Activated CD4-positive, alpha-beta T cell treated with anti-CD3 and anti-CD28 coated beads, Interleukin-2, amount 10 ng/mL, durations not matched to agents 7 days and 5 days (primary cell): ENCODE measurements at places on chromosomes 7 and 10. TPM values are rescaled to one million over a fixed set of nuclear protein-coding genes. Genes with fewer than 3 reads are reported as not detected.

GRCh38 chr7:5302577-5302976 lies 19.8 kb downstream of the SLC29A4 start:
- no peak overlapping the region for H3K27ac ChIP-seq
- no peak for DNase-seq
- H3K27me3 ChIP-seq, result no peaks in the 10 kb centered on the region
- H3K4me3 ChIP-seq, result no peak overlapping the region

DNA sequence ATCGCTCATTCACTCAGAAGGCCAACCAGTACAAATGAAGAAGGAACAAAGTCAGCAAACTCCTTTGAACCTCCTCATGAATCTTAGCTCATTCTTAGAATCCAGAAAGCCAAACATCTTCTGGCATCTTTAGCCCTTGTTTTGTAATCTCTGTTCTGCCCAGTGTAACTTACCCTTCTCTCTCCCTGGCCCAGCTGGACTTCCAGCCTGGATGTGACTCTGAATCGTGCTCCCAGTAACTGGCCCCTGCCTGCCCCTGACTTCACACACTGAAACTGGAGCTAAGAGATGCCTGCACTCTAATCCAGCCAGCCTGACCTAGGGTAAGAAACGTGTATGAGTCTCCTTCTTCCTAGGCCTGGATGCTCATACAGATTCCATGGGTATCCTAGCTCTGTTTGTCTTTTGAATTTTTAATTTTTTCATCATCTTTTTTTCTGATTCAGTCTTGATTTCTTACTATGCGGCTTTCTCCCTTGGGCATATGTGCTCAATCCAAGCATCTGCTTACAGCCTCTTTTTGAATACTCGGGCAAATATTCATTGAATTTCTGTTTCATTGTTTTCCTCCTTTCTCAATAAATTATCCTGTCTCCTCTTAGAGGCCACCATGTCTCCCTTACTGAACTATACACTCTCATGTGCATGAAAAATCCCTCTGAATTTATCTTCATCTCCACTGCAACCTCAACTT lies 845.6 kb upstream of the AUTS2 start:
- no peaks in the 10 kb centered on the region for H3K36me3 ChIP-seq
- H3K27me3 ChIP-seq, result no peaks in the 10 kb centered on the region
- no peak overlapping the region for H3K27ac ChIP-seq
- DNase-seq, result no peak

GRCh38 chr7:2980401-2981102 lies 63.1 kb downstream of the CARD11 start:
- peaks cover 84% of the 10 kb centered on the region for H3K4me1 ChIP-seq
- no peak for DNase-seq
- H3K27ac ChIP-seq, result peak overlapping the region; percentile 88
- no peaks in the 10 kb centered on the region for H3K27me3 ChIP-seq
- H3K4me3 ChIP-seq, result peak overlapping the region; percentile 50

STRA8 gene
- total RNA-seq, result not detected

DNA sequence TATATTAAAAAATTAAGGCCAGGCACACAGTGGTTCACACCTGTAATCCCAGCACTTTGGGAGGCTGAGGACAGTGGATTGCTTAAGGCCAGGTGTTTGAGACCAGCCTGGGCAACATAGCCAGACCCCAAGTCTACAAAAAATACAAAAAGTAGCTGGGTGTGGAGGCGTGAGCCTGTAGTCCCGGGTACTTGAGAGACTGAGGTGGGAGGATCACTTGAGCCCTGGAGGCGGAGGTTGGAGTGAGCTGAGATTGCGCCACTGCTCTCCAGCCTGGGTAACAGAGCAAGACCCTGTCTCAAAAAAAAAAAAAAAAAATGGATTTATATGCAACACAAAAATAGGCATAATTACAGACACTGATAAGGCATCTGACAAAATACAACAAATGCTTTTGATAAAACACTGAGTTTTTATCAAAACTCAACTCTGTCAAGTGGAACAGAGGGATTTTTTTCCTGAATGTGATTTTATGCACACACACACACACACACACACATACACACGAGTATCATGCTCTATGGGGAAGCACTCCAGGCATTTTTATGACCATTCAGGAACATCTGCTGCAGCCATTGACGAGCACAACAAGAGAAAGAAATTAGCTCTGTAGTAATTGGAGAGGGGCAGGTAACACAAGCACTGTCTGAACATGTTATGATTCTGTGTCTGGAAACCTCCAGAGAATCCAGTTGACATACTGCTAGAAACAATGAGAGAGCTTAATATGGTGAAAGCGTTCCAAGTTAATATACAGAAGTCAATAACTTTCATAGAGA lies 193.1 kb downstream of the WDR37 start:
- H3K27me3 ChIP-seq, result peaks cover 53% of the 10 kb centered on the region
- H3K27ac ChIP-seq, result no peak overlapping the region
- no peak for DNase-seq
- H3K4me1 ChIP-seq, result peaks cover 8% of the 10 kb centered on the region

CYP3A7 gene
- total RNA-seq, result not detected

DNA sequence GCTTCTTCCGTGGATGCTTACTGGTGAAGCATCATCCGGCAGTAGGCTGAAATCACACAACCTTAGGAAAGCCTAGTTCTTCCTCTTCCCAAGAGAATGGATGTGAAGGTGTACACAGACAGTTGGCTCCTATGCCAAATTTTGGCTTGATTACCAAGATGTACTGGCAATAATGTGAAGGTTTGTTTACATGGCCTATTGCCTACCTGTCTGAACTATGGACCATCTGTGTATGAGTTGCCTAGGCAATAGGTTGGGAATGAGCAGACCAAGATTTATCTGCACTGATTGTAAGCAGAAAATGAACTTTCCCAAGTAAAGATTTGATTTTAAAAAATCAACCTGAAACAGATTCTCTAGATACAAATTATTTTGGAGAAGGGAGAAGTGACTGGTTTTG lies 325.9 kb upstream of the SORCS1 start:
- no peaks in the 10 kb centered on the region for H3K4me1 ChIP-seq
- no peak for DNase-seq
- no peaks in the 10 kb centered on the region for H3K36me3 ChIP-seq
- no peaks in the 10 kb centered on the region for H3K27me3 ChIP-seq
- no peak overlapping the region for H3K27ac ChIP-seq
- H3K4me3 ChIP-seq, result no peak overlapping the region

DNA sequence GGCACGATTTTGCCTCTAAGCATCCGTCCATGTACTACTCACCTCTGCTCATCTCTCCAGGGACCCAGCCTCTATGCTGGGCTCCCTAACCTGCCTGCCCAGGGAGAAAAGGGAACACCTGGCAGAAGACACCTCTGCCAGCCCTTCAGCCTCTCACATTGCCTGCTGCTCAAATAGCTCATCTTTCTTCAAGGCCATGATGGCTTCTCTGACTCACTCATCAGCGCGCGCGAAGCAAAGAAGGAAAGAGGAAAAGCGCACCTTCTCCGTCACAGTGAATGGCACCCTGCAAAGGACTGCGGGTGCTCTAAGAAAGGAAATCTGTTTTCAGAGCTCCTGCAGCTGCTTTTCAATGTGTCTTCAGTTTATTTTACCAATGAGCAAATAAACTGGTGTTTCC lies 174.0 kb downstream of the PRKAG2 start:
- H3K4me1 ChIP-seq, result peaks cover 3% of the 10 kb centered on the region
- no peaks in the 10 kb centered on the region for H3K27me3 ChIP-seq
- H3K27ac ChIP-seq, result no peak overlapping the region
- no peaks in the 10 kb centered on the region for H3K36me3 ChIP-seq
- no peak for DNase-seq

PPRC1 gene
- 49.4 TPM for total RNA-seq

GRCh38 chr7:128919881-128920799 lies 9.6 kb upstream of the KCP start:
- H3K27me3 ChIP-seq, result peaks cover 58% of the 10 kb centered on the region
- DNase-seq, result no peak
- no peak overlapping the region for H3K27ac ChIP-seq
- H3K4me3 ChIP-seq, result no peak overlapping the region

GRCh38 chr7:132393789-132394261 lies 182.4 kb downstream of the PLXNA4 start:
- peaks cover 17% of the 10 kb centered on the region for H3K27me3 ChIP-seq
- peaks cover 6% of the 10 kb centered on the region for H3K36me3 ChIP-seq
- H3K27ac ChIP-seq, result no peak overlapping the region
- no peak overlapping the region for H3K4me3 ChIP-seq
- H3K4me1 ChIP-seq, result peaks cover 32% of the 10 kb centered on the region
- DNase-seq, result no peak

- peaks cover 38% of the 10 kb centered on the region for H3K36me3 ChIP-seq
- no peak overlapping the region for H3K4me3 ChIP-seq
- peak; percentile 82 for DNase-seq
- H3K4me1 ChIP-seq, result peaks cover 88% of the 10 kb centered on the region
These were observed 81.7 kb downstream of the RNF216 start for GRCh38 chr7:5699467-5700384.

GRCh38 chr7:157574120-157574825 lies 237.5 kb downstream of the DNAJB6 start:
- H3K27ac ChIP-seq, result no peak overlapping the region
- peaks cover 34% of the 10 kb centered on the region for H3K4me1 ChIP-seq
- H3K27me3 ChIP-seq, result peaks cover 12% of the 10 kb centered on the region
- no peaks in the 10 kb centered on the region for H3K36me3 ChIP-seq

DNA sequence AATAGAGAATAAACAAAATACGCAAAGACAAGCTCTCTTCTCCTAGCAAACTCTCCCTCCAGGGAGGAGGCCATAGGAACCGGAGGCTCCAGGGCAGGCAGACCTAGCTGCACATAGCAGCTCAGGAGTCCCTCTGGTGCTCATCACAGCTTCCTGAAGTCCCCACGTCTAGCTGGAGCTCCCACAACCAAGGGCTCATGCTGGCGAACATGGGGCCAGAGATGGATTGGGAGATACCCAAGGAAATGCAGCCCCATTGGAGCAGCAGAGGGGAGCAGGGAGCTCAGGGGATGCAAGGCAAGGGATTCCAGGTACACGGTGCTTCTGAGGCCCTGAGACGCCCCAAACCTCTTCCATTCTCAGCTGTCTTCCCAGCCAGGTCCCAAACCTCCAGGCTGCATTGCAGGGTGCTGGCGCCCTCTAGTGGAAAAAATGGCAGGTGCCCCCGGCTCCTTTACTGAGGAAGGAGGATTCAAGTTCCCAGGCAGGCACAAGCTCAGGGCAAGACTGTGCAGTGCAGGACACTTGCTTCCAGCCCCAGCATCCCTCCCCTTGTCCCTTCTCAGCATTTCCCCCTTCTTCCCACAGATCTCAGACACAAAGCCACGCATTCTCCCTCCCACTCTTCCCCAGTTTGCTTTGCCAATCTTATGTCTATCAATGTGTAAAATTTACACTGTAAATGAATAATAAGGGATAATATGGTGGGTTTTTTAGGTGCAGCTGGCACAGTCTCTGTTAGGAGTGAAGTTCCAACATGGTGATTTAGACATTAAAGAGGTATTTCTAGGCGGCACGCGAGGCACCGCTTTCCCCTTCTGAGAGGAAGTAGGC lies 46.2 kb downstream of the GPAM start:
- H3K36me3 ChIP-seq, result no peaks in the 10 kb centered on the region
- H3K4me3 ChIP-seq, result no peak overlapping the region
- H3K4me1 ChIP-seq, result no peaks in the 10 kb centered on the region
- H3K27me3 ChIP-seq, result no peaks in the 10 kb centered on the region

GRCh38 chr7:28155964-28156363 lies 24.6 kb downstream of the JAZF1 start:
- no peaks in the 10 kb centered on the region for H3K36me3 ChIP-seq
- no peaks in the 10 kb centered on the region for H3K27me3 ChIP-seq
- H3K27ac ChIP-seq, result no peak overlapping the region
- H3K4me1 ChIP-seq, result peaks cover 33% of the 10 kb centered on the region
- no peak overlapping the region for H3K4me3 ChIP-seq
- no peak for DNase-seq

GRCh38 chr10:35387768-35388167 lies 51.5 kb downstream of the CCNY start:
- peaks cover 17% of the 10 kb centered on the region for H3K4me1 ChIP-seq
- H3K4me3 ChIP-seq, result no peak overlapping the region
- H3K27me3 ChIP-seq, result no peaks in the 10 kb centered on the region
- peaks cover 20% of the 10 kb centered on the region for H3K36me3 ChIP-seq
- no peak for DNase-seq

NKX1-2 gene
- not detected for total RNA-seq

ZNF138 gene
- 14.1 TPM for total RNA-seq
